RWPE1 (cell line): ENCODE measurements at places on chromosomes 6 and 20.
A peak's percentile ranks its signal among the peaks of the same experiment; 100 is the strongest.

- peak; percentile 55 for DNase-seq
Observed at GRCh38 chr6:43493833-43494232, 16.3 kb downstream of the LRRC73 start.

- DNase-seq = no peak
Observed at GRCh38 chr6:35161776-35162607, 20.9 kb upstream of the TCP11 start.

- peak; percentile 21 for DNase-seq
Observed at GRCh38 chr6:56842686-56843475, 112.0 kb upstream of the BEND6 start.

- DNase-seq = no peak
Observed at GRCh38 chr6:54248994-54249393, 59.2 kb upstream of the TINAG start.

- DNase-seq = no peak
Observed at GRCh38 chr20:19600042-19600441, 158.0 kb upstream of the RIN2 start.

- DNase-seq = no peak
Observed at GRCh38 chr20:312067-312466, 13.3 kb upstream of the SOX12 start.

DNA sequence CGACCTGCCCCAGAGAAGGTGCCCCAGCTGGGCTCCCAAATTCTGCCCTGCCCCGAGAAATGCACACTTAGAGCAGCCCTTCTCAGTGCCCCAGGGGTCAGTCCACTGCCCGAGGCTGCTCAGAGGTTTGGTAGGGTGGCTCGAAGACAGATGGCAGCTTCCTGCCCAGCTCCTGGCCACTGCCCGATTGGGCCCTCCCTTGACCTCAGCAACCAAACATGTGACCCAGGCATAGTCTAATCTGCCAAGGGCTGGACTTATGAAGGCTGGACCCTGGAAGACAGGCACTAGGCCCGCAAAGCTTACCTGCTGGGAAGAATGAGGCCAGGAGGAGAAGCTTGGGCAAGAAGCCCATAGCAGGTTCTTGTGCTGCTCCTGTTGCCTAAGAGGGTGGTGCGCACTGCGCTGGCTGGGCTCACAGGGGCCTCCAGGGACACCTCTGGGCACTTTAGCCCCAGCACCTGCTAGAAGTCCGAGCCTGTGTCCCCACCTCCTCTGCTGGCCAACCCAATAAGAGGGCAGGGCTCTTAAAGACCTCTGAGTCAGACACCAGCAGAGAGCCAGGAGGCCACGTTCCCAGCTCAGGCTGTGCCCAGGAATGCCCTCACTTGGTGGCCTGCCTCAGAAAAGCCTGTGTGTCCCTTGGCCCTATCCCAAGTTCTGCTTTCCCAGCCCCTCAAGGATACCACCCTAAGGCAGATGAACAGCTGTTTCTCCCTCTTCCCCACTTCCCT is 5.5 kb downstream of the SIGLEC1 start:
- no peak for DNase-seq

- peak; percentile 54 for DNase-seq
Observed at GRCh38 chr20:44832724-44833123, 22.4 kb upstream of the RIMS4 start.

- DNase-seq = no peak
Observed at GRCh38 chr6:113693851-113694250, 163.3 kb upstream of the MARCKS start.

GRCh38 chr6:141729146-141729545 is 403.6 kb upstream of the GJE1 start:
- no peak for DNase-seq

DNA sequence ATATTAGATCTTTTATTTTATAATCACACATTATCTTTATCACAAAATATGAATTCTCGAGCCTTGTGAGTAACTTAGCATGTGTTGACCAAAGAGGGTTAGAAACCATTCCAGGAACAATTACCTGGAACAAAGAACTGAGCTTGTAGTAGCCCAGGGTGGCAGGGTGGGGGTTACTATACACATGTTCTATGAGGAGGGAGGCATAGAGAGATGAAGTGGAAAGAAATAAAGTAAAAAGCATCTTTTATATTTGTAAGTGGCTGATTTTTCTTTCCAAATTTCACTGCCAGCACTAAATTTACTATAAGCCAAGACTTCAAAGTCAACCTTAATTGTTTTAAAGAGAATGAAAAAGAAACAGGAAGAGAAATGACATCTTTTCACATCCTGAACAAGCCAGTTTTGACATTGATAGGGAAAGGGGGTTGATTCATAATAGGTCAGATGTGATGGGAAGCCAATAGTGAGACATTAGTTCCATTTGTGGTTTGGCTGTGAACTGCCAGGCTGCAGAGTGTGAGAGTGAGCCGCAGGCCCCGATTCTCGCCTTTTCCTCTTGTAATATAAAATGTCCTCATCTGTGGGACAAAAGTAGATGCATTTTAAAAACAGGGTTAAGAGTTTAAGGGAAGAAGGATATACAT is 52.7 kb upstream of the MYB start:
- DNase-seq = no peak

DNA sequence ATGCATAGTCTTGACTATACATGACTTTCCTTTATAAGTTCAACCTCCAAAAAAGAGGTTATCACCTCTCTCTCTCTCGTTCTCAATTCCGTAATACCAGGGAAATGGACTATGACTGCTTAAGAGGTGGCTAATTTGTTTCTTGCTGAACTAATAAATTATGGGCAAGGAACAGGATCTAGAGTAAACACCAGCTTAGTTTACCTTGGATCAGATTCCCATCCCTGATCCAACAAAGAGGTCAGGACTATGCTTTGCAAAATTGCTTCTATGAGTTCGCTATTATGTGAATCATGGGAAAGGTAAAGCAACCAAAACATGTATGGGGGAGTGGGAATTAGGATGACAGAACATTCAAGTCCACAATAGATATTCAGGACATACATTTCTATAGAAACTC is 630.7 kb downstream of the HACE1 start:
- no peak for DNase-seq

GRCh38 chr6:26019261-26019830 is 56.7 kb downstream of the TRIM38 start:
- DNase-seq = no peak

DNA sequence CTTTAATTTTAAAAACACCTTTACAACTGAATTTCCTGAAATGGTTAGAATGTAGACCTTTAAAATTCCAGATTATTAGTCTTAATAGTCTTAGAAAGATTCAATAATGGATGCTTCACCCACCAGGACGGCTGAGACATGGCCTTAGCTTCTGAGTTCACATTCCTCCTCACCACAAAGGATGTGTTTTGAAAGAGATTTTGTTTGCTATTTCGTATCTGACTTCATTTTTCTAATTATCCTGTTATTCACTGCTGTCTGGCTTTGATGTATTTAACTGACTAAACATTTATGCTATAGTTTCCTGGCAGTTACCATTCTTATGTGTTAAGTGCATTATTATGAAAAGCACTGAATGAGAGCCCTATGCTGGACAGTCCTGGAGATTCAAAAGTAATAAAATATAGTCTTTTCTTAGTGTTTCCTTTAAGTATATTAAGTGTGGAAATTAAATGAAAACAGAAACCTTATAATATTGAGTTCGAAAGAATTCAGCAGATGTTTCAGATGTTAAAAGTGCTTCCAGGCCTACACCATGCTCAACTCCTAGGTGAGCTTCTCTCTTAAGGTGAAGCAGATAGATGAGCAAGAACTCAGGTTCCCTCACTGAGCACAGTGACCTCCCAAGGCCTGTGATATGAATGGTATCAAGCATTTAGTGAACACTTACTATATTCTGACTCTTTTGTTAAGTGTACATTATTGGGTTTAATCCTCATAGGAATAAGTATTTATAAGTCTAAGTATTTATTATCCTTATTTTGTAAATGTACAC is 40.3 kb downstream of the MAP3K4 start:
- peak; percentile 13 for DNase-seq

GRCh38 chr6:10403385-10404106 is 11.3 kb downstream of the TFAP2A start:
- DNase-seq = peak; percentile 89

- no peak for DNase-seq
Observed at GRCh38 chr20:44542890-44543289, 21.0 kb upstream of the SERINC3 start.

GRCh38 chr6:14499841-14500240 is 382.3 kb downstream of the CD83 start:
- peak; percentile 64 for DNase-seq

- no peak for DNase-seq
Observed at GRCh38 chr20:1033751-1034414, 31.8 kb upstream of the RSPO4 start.

DNA sequence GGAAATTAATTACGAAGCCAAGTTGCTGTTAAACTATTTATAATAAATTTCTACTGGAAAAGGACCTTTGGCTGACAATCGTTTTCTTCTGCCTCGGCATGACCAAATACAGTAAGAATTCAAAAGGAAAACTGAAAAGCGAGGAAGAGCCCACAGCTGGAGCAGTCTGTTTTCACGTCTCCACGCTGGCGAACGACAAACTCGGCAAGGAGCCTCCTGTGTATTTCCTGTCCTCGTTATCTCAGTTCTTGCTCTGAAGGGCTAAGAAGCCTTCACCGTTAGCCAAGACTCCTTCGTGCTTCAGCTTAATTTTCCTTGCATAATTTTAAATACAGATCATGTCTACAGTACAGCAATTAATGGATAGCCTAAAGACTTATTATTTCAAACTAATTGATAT is 214.3 kb upstream of the PLCB4 start:
- no peak for DNase-seq

GRCh38 chr6:20722455-20722854 is 188.2 kb downstream of the CDKAL1 start:
- no peak for DNase-seq

DNA sequence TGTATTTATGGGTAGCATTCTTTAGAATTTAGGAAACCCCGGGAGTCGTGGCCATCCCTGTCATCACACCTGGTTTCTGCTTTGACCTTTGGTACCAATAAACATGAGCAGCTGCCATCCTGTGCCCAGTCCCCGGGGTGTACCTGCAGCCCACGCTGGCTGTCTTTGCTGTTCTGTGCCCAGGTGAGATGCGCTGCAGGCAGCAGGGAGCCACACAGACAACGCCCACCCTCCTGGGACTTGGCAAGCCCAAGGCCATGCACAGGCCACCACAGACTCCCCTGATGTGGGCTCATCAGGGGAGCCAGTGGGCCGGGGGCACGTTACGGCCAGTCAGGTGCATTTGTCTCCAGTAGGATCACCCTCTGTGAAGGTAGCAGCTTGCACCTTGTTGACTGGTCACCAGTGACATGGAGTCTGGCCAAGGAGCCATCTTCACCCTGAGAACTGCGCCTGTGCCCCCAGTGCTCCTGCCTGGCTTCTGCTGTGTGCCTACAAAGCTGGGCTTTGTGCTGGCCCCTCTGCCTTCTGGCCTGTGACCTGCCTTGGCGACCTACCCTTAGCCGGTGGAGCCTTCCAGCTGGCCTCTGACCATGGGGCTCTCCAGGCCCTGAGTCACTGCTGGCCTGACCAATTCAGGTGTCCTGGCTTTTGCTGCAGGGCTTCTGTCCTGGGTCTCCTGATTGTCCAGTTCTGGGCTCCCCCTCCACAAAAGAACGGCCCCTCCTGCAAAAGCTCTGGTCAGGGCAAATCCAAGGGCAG is 14.2 kb upstream of the UNC93A start:
- no peak for DNase-seq

- DNase-seq = no peak
Observed at GRCh38 chr6:113403966-113404595, 453.1 kb upstream of the MARCKS start.

GRCh38 chr6:55777469-55777868 is 97.9 kb downstream of the BMP5 start:
- DNase-seq = no peak

- no peak for DNase-seq
Observed at GRCh38 chr20:10510216-10510615, 75.1 kb downstream of the SLX4IP start.

DNA sequence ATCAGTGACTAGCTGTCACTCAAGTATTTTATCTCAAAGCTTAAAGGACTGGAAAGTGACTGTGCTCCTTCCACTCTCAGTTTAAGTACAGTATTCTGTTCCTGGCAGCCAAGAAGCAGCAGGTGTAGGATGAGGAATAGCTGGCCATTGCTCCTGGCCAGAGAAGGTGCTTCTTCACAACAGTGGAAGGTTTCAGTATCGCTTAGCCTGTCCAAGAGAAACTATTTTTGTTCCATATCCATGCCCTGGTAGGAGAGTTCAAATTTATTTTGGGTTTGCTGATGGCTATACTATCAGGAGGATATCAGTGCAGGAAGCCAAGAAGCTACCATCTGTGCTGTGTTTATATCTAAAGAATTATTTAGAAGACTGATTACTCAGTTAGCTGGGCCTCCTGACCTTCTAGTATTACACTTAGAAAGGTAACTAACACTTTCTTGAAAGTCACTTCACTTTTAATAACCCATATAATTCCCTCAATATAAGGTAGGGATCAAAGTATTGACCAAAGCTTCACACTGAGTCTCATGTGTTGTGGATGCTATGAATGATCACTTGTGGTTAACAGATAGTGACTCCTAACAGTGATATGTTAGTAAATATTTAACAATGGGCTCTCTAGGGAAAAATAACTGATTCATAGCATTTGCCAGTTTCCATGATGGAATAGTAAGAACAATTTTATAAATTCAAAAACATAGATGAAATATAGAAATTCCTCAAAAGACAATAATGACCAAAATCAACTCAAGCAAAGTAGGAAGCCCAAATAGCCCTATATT is 99.9 kb downstream of the AIG1 start:
- DNase-seq = no peak

GRCh38 chr6:146670161-146670560 is 71.4 kb downstream of the ADGB start:
- no peak for DNase-seq

- DNase-seq = peak; percentile 56
Observed at GRCh38 chr20:1888796-1889463, 6.3 kb upstream of the SIRPA start.

GRCh38 chr20:41631826-41632225 is 13.6 kb upstream of the CHD6 start:
- DNase-seq = no peak

GRCh38 chr6:150229436-150230163 is 86.8 kb downstream of the PPP1R14C start:
- DNase-seq = peak; percentile 48

- DNase-seq = no peak
Observed at GRCh38 chr20:4040283-4041179, 25.2 kb upstream of the RNF24 start.

DNA sequence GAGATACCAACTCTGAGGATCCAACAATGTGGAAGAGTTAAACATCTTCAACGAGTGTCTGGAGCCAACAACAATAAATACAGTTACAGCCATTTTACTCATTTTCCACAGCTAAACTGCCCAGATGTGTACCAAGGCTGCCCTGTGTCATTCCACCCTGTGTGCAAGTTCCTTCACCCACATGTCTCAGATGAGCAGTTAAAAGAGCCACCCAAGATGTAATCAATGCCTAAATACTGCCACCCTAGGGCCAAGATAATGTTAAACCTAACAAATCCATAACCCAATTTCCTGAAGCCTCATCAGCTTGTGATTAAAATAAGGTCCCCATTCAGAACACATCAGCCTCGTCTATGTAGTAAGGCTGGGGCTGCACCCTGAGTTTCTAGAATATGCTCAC is 59.9 kb downstream of the GMDS start:
- DNase-seq = no peak
